Epithelial cell of proximal tubule (primary cell): ENCODE measurements at places on chromosomes 12 and 14.

- DNase-seq: no peak
Measured at GRCh38 chr12:50506753-50507473, 2.1 kb downstream of the DIP2B start.

- DNase-seq: no peak
Measured at GRCh38 chr12:3333583-3333982, 157.4 kb upstream of the PRMT8 start.

- no peak for DNase-seq
Measured at GRCh38 chr14:55936691-55937090, 181.5 kb upstream of the PELI2 start.

GRCh38 chr12:51077930-51078329 is 5.5 kb downstream of the CSRNP2 start:
- no peak for DNase-seq

- DNase-seq: no peak
Measured at GRCh38 chr12:112111931-112112330, 3.3 kb upstream of the NAA25 start.

DNA sequence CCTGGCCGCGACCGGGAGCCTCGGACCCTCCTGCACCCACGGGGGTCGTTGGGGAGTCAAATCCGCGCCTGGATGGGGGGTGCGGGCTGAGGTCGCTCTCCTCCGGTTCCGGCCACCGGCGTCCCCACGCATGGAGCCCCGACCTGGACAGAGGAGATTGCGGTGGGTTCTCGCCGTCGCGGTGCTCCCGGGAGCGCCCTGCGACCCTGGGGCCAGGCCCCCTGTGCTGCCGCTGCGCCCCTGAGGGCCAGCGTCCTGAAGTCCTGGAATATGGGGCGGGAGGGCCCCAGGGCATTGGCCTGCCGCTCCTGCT is 345 bp downstream of the ASPG start:
- DNase-seq: no peak

DNA sequence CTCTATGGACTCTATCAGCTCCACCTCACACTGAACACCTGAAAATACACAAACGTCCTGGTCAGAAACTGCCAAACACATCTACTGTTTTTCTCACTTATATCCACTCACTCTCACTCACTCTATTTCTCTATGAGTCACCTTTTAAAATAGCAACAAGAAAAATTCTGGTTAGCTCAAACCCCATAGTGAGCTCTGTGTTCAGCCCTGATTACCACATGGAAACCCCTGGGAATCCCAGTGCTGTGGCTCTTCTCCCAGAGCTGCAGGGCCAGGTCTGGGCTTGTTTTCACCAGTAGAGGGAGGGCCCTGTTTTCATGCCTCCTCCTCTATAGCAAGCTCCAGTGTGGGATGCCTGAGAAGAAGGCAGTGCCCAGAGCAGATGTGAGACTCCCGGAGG is 1126.1 kb downstream of the TMEM121 start:
- no peak for DNase-seq

DNA sequence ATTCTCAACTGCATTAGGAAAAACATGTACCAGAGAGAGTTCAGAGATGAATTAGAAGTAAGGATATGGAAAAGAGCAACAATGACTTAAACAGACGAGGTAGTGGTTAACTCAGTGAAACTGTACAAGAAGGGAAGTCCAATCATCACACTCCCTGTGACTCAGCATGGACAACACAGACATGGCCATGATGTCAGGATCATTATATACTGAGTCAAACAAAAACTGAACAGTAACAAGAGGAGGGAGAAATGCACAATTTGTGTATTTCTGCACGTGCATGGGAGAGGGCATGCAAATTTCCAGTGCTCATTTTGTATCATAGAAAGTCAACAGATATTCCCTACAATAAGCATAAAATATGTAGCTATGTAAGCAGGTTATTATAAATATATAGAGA is 1037.8 kb downstream of the BCL11B start:
- DNase-seq: no peak

GRCh38 chr14:34489324-34489723 is 27.3 kb upstream of the SPTSSA start:
- no peak for DNase-seq

- no peak for DNase-seq
Measured at GRCh38 chr14:64614805-64615391, 65.1 kb downstream of the PPP1R36 start.
